ENCODE measurements at places on chromosomes 16 and 17.

GRCh38 chr17:61322325-61323002 is 77.2 kb upstream of the TBX2 start:
- no peak for DNase-seq

DNA sequence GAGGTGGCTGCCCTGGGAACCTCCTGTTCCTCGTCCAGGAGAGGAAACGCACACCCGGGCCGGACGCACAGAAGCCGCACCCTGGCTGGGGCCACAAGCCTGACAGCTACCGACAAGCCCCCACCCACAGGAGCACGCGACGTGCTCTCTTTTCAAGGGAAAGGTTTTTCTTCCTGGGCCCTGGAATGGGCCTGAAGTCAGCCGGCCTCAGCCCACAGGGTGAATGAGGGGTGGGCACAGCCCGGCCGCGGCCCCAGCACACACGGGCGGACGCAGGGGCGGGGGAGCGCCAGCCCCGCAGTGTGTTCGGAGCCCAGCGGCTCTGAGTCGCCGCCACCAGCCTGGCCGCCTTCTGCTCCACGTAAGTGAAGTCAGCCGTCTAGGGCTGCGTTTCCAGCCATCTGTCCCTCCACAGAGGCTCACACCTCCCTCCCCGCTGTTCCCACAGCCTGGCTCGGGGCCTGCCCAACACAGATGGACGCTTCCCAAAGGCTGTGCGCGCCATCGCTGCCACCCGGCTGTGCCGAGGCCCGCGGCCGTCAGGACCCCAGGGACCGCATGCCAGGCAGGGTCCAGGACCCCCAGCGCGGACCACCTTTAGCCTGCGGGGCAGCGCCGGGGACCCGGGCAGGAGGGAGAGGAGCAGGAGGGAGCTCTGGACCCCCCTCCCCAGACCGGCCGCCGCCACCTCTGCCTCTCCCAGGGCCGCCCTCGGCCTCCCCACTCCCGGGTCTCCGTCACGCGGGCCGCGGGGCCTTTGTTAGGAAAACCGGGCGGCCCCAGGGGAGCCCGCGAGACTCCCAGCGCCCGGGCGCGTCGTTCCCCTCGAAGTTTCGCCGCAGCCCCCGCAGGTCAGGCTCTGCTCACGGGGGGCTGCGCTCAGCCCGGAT is 36.8 kb downstream of the CBFA2T3 start:
- no peak for DNase-seq

DNA sequence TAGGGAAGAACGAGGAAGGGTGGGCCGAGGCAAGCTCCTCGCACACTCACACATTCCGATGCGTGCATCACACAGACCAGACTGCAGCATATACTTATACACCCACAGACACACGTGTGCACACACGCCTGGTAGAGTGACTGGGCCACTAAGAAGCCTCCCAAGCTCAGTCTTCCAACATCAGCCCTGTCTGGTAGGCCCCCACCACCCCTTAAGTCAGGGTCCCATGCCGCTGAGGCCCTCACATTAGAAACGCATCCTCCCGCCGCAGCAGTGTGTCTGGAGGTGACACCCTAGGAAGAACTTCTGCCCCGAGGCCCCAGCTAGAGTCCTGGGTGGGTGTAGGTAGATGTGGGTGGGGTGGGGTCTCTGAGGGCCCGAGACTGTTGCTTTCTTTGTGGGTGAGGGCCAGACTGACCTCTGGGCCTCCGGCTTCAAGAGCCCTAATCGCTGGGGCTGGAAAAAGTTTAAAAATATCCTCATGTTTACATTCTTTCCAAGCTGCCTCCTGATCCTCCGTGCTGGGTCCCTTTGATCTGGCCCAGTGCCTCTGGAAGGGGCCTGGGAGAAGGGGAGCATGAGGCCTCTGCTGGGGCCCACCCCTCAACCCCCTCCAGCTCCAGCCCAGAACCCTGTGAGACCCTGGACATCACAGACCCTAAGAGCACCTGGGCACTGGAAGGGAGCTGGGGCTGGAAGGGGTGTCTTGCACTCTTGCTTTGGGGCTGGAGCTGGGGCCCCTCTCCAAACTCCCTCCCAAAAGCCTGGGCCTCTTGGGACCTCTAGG is 13.6 kb downstream of the CDH16 start:
- no peak for DNase-seq

DNA sequence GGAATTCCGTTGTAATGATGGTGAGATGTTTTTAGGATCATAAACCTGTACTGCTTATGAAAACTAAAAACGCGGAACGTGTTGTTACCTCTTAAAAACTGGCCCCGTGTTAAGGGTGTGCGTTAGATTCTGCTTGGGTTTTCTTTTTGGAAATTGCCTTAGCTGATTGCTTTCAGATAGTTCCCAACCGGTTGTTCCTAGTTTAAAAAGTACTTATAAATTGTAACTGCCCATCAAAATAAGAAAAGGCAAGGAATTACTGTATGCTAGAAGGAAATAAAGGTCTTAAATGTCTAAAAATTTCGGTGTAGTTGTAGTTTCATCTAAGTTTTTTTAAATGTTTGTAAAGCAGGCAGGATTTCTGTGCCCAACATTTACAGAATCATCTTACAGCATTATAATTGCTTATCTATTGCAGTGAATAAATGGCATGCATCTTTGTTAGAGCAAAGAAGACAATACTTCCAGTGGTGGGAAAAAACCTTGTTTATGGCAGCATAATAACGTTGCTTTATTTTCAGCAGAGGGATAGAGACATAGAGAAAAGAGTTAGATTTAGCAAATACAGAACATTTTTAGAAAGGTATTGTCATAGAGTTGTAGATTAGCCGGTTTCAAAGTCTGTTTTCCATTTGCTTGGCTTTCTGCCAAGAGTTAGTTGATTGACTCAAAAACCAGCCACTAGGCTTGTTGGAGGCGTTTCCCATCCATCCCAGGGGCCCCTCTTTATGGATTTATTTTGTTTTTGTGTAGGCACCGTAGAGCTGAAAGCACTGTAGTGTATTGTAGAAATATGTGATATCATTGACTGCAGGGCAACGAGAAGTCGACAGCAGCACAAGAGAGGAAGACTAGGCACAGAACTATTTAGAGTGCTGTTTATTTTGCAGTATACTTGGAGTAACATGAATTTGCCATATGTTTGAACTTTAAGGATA is 1.7 kb downstream of the PPM1D start:
- no peak for DNase-seq

DNA sequence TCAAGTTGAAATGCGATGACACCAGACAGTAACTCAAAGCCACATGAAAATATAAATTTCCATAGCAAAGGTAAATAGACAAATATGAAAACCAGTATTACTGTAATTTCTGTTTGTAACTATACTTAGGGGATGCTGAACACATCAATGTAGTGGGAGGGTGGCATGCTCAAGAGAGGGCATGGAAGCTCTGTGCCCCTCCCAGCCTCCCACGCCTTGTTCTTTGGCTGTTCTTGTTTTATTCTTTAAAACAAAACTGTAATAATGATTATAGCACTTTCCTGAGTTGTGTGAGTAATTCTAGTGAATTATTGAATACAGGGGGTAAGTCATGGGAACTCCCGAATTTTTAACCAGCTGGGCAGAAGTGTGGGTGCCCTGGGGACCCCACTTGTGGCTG is 11.0 kb upstream of the GPT2 start:
- no peak for DNase-seq

DNA sequence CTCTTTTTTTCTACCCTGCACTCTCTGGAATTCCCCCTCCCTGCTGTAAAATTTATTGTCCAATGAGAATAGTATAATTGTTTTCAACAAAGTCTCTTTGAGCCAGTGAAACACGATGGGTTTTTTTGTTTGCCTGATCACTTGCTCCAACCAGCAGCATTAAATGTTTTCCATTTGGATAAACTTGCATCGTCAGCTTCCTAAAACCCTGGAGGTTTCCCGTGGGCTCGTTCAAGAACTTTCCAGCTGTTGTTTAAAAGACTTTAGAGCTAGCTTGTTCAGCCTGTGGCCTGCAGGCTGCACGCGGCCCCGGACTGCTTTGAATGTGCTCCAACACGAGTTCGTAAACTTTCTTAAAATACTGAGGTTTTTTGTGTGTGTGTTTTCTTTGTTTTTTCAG is 14.9 kb downstream of the NAGPA start:
- DNase-seq, result no peak

- no peak for DNase-seq
Measured at GRCh38 chr17:51734462-51734861, 424.1 kb downstream of the CA10 start.

- DNase-seq, result no peak
Measured at GRCh38 chr16:73154063-73154870, 106.3 kb upstream of the ZFHX3 start.

- DNase-seq, result no peak
Measured at GRCh38 chr16:49959552-49960277, 65.3 kb upstream of the CNEP1R1 start.

DNA sequence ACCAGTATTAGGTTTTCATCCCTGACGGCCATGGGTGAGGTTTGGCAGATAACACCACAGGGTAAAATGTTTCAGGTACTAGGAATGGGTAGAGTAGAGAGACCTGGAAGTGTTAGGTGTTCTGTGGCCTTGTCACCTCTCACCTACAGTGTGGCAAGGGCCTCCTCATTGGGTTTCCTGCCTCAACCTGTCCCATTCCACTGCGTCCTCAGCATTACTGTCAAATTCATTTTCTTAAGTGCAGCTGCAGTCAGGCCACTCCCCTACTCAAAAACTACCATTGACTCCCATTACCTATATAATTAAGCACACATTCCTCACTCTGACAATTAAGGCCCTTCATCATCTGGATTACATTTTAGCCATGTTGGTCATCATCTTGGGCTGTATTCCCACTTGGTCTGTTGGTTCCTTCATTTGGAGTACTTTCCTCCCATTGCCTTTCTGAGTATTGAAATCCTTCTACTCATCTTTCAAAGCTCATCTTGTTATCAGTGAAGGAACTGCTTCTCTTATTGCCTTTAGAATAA is 64.5 kb downstream of the NUP88 start:
- DNase-seq, result no peak

GRCh38 chr17:10681866-10682446 is 15.4 kb downstream of the SCO1 start:
- no peak for DNase-seq

DNA sequence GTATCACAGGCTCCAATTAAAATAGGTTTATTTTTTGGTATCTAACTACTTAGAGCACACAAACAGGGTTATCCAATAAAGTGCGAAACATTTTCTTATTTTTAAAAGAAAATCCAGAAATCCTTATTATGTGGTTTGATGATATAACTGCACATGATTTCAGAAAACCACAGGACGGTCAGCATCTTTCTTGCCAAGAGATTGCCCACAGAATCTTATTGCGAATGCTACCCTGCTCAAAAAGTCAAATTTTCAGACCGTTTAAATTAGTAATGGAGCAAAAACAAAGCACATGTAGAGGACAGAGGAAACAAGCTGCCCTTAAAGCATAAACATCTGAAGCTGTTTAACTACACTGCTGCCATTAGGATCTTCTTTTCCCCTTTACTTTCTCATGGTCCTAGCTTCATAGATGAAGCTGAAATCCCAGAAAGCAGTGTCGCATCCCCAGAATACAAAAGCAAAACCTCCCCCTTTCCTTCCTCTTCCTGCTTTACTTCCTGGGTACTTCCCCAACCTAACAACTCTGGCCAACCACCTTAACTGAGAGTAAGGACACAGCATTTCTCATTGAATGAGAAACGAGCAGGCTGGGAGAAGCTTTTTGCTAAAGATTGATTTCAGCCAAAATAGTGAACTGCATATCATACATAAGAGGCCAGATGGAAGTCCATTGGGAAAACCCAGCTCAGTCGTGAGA is 43.7 kb downstream of the CMTM4 start:
- DNase-seq, result no peak

GRCh38 chr17:50636804-50637195 is 2.1 kb downstream of the ABCC3 start:
- DNase-seq, result no peak

- no peak for DNase-seq
Measured at GRCh38 chr17:19642373-19642893, 6.1 kb upstream of the ALDH3A2 start.

DNA sequence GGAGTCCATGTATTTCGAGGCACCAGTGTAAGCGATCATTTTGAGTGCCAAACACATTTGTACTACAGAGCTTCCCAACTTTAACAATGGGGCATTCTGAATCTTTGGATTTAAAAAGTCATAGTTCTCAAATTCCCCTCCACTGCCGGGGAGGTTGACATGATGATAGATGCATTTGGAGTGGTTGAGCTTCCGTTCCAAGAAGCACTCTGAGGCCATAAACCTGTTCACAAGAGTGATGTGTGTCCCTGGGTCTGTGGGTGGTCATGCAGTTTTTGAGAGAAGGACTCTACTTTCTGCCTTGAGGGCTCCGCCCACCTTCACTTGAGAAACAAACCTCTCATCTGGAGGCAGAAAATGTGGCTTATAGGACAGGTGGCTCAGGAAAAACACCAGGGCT is 43.7 kb downstream of the IRX5 start:
- no peak for DNase-seq

- no peak for DNase-seq
Measured at GRCh38 chr17:17497065-17497844, 1.1 kb upstream of the RASD1 start.

DNA sequence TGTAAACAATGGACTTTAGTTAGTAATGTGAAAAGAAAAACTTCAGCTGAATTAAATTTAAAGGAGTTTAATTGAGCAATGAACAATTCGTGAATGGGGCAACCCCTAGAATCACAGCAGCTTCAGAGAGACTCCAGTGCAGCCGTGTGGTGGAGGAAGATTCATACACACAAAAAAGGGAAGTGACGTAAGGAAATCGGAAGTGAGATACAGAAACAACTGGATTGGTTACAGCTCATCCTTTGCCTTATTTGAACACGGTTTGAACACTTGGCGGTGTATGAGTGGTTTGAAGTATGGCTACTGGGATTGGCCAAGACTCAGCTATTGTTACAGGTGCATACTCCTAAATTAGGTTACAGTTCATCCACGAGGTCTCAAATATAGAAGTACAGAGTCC is 460.4 kb upstream of the ASIC2 start:
- DNase-seq, result no peak

DNA sequence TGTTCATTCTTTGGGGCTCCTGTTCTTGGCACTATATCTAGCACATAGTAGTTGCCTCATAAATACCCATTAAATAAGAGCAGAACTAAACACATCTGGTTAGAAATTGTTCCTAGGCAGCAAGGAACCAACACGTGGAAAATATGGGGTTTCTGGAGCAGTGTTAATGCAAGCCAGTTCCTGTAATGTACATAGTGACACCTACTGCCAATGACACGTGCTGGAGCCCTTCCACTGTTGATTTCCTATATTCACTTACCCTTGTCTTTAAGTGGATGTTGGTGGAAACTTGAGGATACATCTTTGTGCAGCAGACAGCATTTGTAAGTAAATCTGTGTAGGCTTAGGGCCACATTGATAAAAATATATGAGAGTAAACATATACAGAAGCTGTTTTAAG is 1.6 kb upstream of the IRF8 start:
- DNase-seq, result no peak

- DNase-seq, result no peak
Measured at GRCh38 chr17:81096741-81097133, 61.8 kb downstream of the BAIAP2 start.

- no peak for DNase-seq
Measured at GRCh38 chr16:87931504-87931903, 4.8 kb downstream of the CA5A start.

DNA sequence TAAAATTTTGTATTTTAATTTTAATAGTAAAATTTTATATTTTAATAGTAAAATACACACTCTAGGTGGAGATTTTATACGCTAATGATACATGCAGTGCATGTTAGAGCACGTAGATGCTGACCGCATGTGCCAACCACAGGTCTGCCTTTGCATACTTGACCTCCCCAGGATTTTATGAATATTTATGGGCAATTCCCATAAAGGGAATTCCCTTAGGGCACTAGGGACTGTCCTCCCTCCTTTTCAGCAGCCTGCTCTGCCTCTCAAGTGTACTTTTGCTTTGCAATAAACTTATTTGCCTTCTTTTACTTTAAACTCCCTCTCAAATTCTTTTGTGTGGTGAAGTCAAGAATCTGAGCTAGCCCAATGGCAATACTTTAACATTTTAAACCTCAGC is 217.7 kb upstream of the CDH8 start:
- no peak for DNase-seq
